Endodermal cell (in vitro differentiated cells): ENCODE measurements at places on chromosomes 5 and 9. TPM values are rescaled to one million over a fixed set of nuclear protein-coding genes. Genes with fewer than 3 reads are reported as not detected.

The CARTPT gene
- total RNA-seq = not detected in 3 replicates

GRCh38 chr5:68187268-68188055 lies 28.1 kb upstream of the PIK3R1 start:
- H3K4me3 ChIP-seq = peak overlapping the region; percentile 43
- H3K27me3 ChIP-seq = no peaks in the 10 kb centered on the region
- H3K27ac ChIP-seq = peak overlapping the region; percentile 97
- DNase-seq = peak; percentile 85

GRCh38 chr9:94644543-94644942 lies 5.2 kb upstream of the FBP1 start:
- no peak overlapping the region for H3K27ac ChIP-seq
- H3K4me3 ChIP-seq = no peak overlapping the region
- no peaks in the 10 kb centered on the region for H3K4me1 ChIP-seq
- peaks cover 22% of the 10 kb centered on the region for H3K27me3 ChIP-seq
- DNase-seq = no peak

The IFNA21 gene
- not detected in 2 replicates for total RNA-seq

- no peak overlapping the region for H3K4me3 ChIP-seq
- H3K36me3 ChIP-seq = no peaks in the 10 kb centered on the region
- no peaks in the 10 kb centered on the region for H3K27me3 ChIP-seq
- H3K4me1 ChIP-seq = no peaks in the 10 kb centered on the region
Measured at GRCh38 chr5:76065258-76065657, 17.9 kb upstream of the SV2C start.

The ANKRD20A1 gene
- total RNA-seq = 1.9 and 3.4 TPM in 2 replicates

GRCh38 chr9:109205526-109205925 lies 38.5 kb upstream of the FRRS1L start:
- H3K4me3 ChIP-seq = no peak overlapping the region
- no peaks in the 10 kb centered on the region for H3K27me3 ChIP-seq
- H3K36me3 ChIP-seq = no peaks in the 10 kb centered on the region
- peaks cover 4% of the 10 kb centered on the region for H3K4me1 ChIP-seq

DNA sequence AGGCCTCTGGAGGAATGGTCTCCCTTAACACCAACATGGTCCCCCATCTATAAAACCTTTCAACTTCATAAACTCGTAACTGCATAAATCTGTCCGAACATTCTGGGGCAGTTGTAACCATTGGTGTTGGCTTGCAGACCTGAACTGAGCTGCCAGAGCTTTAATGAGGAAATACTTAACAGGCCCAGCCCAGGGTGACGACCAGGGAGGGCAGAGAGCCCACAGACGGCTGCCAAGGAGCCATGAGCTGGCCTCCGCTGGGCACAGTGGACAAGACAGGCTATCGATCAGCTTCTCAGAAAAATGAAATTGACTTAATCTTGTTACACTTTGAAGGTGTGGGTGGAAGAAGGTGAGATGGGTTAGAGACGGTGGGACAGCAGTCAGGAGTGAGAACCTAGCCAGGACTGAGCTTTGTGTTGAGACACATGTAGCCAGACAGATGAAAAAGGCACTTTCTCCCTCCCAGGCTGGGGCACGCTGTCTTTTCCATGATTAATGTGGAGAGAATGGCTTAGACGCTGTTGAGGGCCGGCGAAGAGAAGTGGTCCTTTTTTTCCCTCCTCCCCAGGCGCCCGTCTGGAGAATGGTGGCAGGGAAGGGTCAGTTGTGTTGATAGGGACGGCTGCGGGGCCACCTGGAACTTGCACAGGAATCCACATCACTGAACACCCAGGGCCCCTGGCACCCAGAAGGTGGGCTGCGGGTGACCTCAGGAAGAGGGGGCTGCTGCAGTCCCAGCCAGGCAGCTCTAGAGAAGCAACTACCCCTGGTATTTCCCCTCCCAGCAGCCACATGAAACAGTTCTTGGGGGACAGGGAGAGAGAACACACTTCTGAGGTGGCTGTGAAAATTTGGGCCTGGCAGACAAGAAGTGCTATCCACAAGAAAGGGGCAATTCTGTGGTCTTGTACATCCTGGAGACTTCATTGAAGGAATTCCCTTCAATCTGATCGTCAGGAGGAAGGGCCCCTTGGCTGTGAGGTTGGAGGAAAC lies 27.3 kb upstream of the TCOF1 start:
- H3K27me3 ChIP-seq = no peaks in the 10 kb centered on the region
- DNase-seq = no peak
- no peaks in the 10 kb centered on the region for H3K36me3 ChIP-seq
- H3K4me1 ChIP-seq = peaks cover 3% of the 10 kb centered on the region
- no peak overlapping the region for H3K27ac ChIP-seq

The WWC1 gene
- total RNA-seq = 17.7 and 18.4 TPM in 2 replicates

DNA sequence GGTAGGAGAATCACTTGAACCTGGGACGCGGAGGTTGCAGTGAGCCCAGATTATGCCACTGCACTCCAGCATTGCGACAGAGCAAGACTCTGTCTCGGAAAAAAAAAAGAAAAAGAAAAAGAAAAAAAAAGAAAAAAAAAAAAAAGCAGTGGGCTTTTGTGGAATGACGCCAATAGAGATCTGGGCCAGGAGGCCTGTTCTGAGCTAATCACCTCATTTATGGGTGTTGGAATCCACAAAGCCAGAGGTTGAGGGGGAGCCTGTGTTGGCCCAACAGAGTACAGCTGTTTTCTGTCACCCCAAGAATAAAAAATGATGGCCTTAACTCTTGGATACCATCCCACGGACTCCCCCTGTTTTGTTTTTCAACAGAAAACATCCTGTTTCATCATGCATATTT lies 18.5 kb downstream of the OSTF1 start:
- no peaks in the 10 kb centered on the region for H3K27me3 ChIP-seq
- H3K27ac ChIP-seq = no peak overlapping the region
- H3K4me1 ChIP-seq = no peaks in the 10 kb centered on the region
- no peak overlapping the region for H3K4me3 ChIP-seq
- no peak for DNase-seq
- H3K36me3 ChIP-seq = no peaks in the 10 kb centered on the region

The MIGA2 gene
- 25.1 to 41.4 TPM (median 36.8 TPM) in 3 replicates for total RNA-seq

The ANKRD18B gene
- 5.2 and 6.7 TPM in 2 replicates for total RNA-seq

DNA sequence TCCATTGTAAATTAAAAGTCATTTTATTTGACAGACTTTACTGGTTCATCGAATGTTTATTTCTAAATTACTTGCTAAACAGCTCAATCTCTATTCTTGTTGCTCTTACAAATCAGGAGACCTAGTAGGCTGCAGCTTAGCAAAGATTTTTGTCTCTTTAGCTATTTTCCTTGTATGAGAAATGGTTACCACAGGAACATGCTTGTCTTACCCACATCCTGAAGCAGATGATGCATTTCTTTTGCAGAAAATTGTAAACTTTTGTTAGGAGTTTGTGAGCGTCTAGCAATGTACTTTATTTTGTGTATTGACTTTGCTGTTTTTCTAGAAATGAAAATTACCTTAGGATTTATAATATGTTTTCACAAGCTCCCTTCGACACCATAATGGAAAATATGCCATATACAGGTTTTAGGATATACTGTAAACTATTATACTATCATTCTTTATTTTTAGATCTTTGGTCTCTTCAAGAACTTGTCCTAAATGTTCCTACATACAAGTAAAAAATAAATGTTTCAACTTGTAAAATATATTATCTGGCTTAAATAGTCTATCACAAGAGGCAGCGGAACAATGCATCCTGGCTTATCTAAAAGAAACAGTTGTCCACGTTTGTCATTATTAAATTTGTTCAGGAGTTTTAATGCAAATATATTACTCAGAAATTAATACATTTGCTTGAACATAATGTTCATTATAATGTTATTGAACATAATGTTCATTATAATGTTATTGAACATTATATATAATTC lies 54.1 kb downstream of the SPEF2 start:
- DNase-seq = no peak
- no peak overlapping the region for H3K27ac ChIP-seq
- no peaks in the 10 kb centered on the region for H3K27me3 ChIP-seq
- H3K36me3 ChIP-seq = no peaks in the 10 kb centered on the region
- no peak overlapping the region for H3K4me3 ChIP-seq
